ENCODE measurements at places on chromosomes 5 and 9.

DNA sequence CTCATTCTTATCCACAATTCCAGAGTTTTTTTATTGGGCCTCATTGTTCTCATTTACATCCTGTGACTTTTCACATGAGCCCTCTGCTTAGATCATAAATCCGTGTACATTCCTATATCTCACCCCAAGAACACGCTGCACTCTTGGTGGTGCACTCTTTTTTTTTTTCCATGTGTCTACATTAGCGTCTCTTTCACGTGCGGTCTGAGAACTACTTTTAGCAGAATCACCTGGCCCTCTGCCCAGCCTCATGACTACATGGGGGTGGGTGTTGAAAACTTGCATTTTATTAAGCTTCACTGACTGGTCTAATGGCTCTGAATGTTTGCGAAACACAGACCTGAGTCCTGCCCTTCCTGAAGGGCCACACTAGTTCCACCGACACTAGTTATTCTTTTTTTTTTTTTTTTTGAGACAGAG lies 18.6 kb downstream of the C9orf57 start:
- DNase-seq: peak; percentile 81

GRCh38 chr9:92378865-92379560 lies 25.4 kb downstream of the OGN start:
- DNase-seq: no peak

GRCh38 chr9:126338945-126339344 lies 12.3 kb downstream of the MVB12B start:
- no peak for DNase-seq

- DNase-seq: no peak
Observed at GRCh38 chr9:125508249-125508648, 198.8 kb downstream of the MAPKAP1 start.

GRCh38 chr5:151578326-151579025 lies 12.7 kb downstream of the FAT2 start:
- DNase-seq: no peak

GRCh38 chr9:130565792-130566191 lies 13.6 kb upstream of the FUBP3 start:
- peak; percentile 58 for DNase-seq

GRCh38 chr5:72355706-72356299 lies 35.6 kb downstream of the PTCD2 start:
- DNase-seq: peak; percentile 46

GRCh38 chr9:126309427-126310189 lies 17.0 kb upstream of the MVB12B start:
- no peak for DNase-seq

GRCh38 chr5:108523360-108523759 lies 141.5 kb upstream of the FBXL17 start:
- DNase-seq: no peak

- no peak for DNase-seq
Observed at GRCh38 chr5:179194201-179194910, 134.2 kb downstream of the ZNF354C start.
